ENCODE measurements at places on chromosomes 6 and 20.

DNA sequence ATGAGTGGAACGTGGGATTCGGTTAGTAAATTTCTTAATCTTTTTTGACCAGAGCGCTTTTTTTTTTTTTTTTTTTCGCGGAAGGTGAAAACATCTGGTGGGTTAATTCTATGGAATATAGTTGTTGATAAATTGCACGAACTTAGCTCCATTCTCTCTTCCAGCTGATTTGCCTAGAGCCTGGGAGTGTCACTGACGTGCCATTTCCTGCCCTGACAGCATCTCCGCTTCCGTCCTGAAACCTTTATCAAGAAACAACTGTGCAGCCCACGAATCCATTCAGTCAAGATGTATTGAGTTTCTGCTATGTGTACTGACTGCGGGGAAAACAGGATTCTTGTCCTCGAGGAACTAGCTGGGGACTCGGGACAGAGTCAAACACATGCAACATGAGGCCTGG lies 59.5 kb upstream of the TGM3 start:
- DNase-seq, result peak; percentile 16

DNA sequence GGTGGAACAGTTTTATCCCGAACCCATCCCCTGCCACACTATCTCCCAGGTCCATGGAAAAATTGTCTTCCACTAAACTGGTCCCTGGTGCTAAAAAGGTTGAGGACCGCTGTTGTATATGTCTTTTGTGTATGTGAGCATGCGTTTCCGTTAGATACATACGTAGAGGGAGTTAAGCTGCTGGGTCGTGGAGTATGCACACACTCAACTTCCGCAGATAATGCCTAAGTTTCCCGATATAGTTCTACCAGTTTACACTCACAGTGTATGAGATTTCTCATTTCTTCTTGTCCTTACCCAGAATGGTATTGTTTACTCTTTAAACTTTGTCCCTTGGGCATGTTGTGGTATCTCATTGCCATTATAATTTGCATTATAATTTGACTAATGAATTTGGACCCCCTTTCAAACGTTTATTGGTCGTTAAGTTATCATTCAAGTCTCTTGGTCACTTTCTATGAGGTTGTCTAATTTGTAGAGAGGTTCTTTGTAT lies 50.5 kb upstream of the SCAF8 start:
- DNase-seq, result no peak

- DNase-seq, result no peak
Measured at GRCh38 chr6:98056955-98057354, 773.9 kb upstream of the MMS22L start.

- no peak for DNase-seq
Measured at GRCh38 chr20:42392442-42392841, 774.3 kb upstream of the CHD6 start.
